ENCODE measurements at places on chromosomes 5 and 9.

DNA sequence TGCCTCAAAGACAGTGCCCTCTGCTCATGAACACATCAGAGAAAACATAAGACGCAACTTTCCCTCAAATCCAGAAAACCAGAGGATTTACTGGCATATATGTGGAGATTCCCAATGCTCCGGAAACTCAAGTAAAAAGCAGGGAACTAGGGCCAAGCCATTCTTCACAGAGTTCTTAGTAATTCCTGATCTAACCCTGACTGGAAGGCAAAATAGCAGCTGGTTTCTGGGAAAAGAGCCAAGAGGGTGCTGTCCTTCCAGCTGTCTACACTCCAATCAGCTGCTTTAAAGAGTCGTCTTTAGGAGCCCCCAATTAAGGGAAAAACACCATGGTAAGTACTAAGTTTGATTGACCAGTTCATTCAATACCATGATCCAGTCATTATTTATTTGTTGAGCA lies 49.6 kb downstream of the GNA14 start:
- peak; percentile 33 for DNase-seq

GRCh38 chr9:21945606-21946005 lies 48.6 kb downstream of the CDKN2A start:
- no peak for DNase-seq

- DNase-seq, result no peak
These were observed 505 bp upstream of the SIGMAR1 start for GRCh38 chr9:34638138-34638445.

DNA sequence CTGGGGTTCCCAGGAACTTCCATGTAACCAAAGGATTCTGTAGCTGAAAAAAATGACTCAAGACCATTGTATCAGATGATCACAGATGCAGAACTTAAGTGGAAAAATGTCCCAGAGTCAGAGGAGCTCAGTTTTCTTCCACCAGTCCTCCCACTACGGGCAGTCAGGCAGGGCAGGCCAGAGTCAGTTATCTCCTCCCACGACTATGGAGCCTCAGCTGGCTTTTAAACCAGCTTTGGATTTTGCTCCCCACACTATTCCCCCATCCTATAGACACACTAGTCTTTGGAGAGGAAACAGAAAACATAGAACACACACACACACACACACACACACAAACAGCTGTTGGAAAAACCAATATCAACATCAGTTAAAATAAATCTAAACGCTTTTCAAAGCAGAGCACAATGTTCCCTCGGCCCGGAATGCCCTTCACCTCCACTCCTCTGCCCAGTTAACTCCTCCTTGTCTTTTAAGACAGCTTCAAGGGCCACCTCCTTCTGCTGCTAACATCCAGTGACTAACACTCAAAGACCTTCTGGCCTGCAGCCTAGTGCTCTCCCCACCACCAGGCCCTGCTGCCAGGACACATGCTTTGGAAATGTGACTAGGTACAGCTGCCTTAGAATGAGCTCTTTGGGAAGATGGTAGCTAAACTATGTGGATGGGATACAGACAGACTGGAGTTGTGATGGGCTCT lies 56.8 kb downstream of the NIPAL4 start:
- no peak for DNase-seq

DNA sequence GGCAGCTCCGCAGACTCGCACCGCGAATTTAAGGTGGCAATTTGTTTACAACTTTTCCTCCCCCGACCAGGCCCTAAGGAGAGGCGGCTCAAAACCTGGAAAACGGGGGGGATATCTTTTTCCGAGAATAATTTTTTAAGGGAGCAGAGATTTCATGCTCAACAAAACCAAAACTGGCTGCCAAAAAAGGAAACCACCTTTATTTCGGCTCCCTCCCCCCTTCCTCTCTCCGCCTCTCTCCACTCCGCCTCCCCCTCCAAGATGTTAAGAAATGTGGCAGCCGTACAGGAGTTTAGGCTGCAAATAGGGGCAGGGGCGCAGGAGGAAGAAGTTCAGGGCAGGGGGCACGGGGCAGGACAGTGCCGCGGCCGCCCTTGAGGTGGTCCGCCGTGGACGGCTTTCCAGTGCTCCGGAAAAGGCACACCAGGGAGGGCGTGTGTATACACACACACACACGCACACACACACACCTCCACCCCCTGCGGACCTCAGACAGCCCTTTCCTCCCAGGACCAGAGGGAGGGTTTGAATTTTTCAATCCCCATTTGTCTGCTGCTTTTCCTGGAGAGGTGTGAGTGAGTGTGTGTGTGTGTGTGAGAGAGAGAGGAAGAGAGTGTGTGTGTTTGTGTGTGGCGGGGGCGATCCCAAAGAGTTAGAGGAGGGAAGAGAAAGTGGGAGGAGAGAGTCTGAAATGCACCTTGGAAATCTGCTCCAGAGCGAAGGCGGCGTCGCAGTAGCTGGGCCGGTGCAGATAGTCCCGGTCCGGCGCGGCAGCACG lies 9.1 kb downstream of the PTCH1 start:
- DNase-seq, result peak; percentile 64

DNA sequence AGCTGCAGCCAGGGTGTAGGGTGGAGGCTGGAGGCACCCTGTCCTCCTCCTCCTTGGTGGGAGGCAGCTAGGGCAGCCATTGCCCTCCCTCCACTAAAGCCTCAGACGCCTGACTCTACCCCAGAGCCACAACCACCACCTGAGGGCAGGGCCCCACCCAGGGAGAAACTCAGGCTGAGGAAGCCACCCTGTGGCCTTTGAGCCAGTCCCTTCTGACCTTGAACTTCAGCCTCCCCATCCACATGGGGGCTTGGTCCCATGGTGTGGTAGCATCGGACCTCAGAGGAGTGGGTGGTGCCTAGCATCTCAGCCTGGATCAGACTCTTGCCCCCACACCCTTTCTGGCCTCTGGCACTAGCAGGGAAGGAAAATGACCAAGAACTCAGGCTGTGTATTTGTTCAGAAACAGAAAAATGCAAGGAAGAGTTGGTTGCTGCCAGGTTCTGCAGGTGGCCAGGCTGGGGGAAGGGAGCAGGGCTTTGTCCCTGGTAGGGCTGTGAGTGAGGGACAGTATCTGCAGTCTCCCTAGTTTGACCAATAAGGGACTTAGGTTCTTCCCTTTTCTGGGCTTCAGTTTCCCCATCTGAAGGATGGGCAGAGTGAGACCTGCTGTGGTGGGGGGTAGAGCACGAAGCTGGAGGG lies 3.2 kb downstream of the DAB2IP start:
- DNase-seq, result no peak

- no peak for DNase-seq
These were observed 61.4 kb downstream of the SLC44A1 start for GRCh38 chr9:105305856-105306255.

DNA sequence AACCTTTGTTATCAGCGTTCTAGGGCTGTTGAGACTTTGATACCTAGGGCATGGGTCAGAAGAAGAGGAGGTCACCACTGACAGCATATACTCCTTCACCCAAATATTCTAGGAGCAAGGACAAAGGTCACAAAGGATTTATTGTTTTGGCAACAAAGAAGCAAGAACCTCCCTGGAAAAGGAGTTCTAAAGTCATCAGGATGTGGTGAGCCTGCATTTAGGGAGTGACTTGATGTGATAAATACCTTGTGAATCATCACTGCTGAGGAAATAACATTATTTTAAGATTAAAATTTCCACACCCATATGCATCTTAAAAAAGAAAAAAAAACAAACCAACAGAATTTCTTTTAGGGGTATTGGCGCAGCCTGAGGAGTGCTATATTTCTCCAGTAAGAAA lies 13.9 kb downstream of the IFNA1 start:
- no peak for DNase-seq

GRCh38 chr5:36066001-36066539 lies 612 bp downstream of the UGT3A2 start:
- no peak for DNase-seq

GRCh38 chr5:54450542-54450941 lies 5.0 kb upstream of the HSPB3 start:
- DNase-seq, result no peak

GRCh38 chr5:171820561-171820960 lies 34.9 kb downstream of the SMIM23 start:
- DNase-seq, result no peak

DNA sequence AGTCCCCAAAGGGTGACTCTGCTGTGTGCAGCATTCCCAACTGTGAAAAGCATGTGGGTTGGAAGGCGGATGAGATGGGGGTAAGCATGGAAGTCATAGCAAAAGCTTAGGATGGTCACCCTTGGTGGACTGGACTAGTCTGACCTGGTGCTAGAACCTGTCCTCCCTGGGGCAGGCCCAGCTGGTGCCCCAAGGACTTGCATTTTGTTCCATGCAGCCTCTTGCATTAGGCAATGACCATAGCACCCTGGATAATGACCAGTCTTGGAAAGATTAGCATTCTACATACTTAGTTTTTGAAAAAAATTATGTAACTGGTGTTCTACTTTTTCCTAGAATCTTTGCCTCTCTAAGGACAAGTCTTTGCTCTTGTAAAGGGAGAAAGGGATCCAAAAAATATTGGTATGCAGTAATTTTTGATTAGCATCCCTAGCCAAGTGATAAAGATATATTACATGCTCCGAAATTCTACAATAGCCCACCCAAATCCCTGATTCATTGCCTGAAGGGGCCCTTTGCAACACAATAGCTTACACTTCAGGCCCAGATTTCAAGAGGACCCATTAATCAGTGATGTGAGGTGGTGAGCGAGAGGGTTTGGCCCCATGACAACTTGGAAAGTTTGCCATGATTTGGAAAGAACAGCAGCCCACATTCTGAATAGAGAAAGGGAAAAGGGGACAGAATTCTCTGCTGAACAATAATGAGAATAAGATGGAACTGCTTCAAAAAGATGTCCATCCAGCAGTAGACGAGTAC lies 93.3 kb upstream of the CD180 start:
- no peak for DNase-seq

- no peak for DNase-seq
These were observed 204.5 kb downstream of the SNX18 start for GRCh38 chr5:54721951-54722654.

- DNase-seq, result peak; percentile 86
These were observed 60.9 kb downstream of the CXXC5 start for GRCh38 chr5:139708877-139709581.

- no peak for DNase-seq
These were observed 77.7 kb downstream of the ARSB start for GRCh38 chr5:78907255-78907891.

GRCh38 chr9:137028263-137029057 lies 423 bp upstream of the ABCA2 start:
- peak; percentile 83 for DNase-seq

- DNase-seq, result peak; percentile 49
These were observed 204.4 kb upstream of the IER5L start for GRCh38 chr9:129382281-129383018.

- DNase-seq, result no peak
These were observed 118.1 kb downstream of the WNK2 start for GRCh38 chr9:93301911-93302541.

GRCh38 chr5:15680455-15680854 lies 180.5 kb downstream of the FBXL7 start:
- DNase-seq, result no peak

GRCh38 chr5:122424132-122424531 lies 112.1 kb downstream of the SNCAIP start:
- DNase-seq, result no peak

- DNase-seq, result no peak
These were observed 80.6 kb downstream of the FBXO4 start for GRCh38 chr5:42005561-42006153.

DNA sequence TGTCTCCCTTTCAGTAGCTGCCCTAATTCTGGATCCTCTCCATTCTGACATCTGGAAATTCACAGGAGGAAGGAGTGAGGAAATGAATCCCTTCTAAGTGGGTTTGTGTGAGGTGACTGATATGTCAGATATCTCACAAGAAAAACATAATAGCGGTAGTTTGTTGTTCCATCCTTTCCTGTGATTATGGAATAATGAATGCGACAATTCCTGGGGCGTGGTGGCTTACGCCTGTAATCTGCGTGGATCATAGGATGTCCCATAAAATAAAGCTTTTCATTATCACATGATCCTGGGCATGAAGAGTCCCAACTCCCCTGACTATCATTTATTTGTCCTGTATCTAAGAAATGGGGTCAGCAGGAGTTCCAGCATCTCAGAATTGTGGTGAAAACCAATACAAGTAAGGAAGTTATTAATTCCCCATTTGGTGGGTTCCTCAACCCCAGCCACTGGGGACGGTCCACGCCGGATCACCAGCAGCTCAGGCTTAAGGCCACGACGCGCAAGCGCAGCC lies 375 bp upstream of the C5orf24 start:
- no peak for DNase-seq

DNA sequence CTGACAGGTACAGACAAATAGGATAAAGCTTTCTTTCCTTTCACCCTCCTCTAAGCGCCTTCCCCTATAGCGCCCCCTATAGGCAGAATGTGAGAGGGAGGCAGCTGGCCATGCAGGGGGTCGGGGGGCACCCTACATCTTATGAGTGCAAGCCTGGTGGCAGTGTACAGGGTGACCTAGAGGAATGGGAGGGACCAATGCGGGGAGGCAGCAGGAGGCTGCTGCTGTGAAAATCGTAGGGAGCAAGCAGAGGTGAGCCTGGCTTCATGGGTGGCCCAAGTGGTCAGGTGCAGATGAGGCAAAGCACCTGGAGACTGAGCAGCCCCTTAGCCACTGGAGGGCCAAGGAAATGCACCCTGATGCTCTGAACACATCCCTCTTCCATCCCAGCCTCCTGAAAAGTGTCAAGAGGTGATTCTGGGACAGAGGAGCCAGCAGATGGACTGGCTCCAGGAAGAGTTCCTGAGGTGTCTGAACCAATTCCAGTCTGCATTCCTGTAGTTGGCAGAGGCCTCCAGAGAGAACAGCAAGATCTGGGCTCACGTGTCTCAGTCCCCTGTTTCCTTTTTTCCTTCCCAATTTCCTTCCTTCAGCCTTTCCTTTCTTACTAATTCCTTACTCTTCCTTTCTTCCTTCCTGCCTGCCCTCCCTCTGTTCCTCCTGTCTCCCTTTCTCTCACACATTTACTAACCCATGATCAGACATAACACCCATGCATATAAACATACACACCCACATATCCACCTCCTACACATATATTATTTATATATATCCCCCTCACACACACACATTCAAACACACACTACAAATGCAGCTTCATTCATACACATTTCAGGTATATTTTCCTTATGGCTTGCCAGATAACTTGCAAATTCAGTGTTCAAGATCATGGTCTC lies 32.8 kb upstream of the GALNT10 start:
- no peak for DNase-seq

GRCh38 chr5:121503111-121503840 lies 348.4 kb upstream of the FTMT start:
- peak; percentile 78 for DNase-seq

GRCh38 chr9:18798106-18798505 lies 234.9 kb downstream of the SAXO1 start:
- DNase-seq, result no peak

DNA sequence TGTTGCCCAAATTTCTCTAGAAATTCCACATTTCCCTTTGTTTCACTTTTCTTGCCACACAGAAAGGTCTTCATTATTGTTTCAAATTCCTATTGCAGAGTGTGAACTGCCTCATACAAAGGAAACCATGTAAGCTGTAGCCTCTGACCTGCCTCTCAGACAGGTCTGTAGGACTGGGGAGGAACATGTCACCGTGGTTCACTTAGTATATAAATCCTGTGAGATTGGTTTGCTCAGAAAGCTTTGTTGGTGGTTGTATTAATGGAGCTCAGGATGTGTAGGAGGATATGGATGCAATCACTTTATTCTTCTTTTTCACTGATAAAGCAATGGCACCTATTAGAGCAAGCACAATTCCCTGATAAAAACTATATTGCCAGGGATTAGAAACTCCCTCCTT lies 4.2 kb downstream of the SGCD start:
- no peak for DNase-seq

- peak; percentile 85 for DNase-seq
These were observed at the start of gene FAM120A for GRCh38 chr9:93450945-93451815. FAM120A (plus strand) TSS chr9:93451685; CDS start chr9:93451916, 231 bp downstream.

Data from BE2C (cell line).